Forelimb muscle (tissue), 1 donor: ENCODE measurements at places on chromosomes 16 and 17. TPM values are rescaled to one million over a fixed set of nuclear protein-coding genes. Genes with fewer than 3 reads are reported as not detected.

DNA sequence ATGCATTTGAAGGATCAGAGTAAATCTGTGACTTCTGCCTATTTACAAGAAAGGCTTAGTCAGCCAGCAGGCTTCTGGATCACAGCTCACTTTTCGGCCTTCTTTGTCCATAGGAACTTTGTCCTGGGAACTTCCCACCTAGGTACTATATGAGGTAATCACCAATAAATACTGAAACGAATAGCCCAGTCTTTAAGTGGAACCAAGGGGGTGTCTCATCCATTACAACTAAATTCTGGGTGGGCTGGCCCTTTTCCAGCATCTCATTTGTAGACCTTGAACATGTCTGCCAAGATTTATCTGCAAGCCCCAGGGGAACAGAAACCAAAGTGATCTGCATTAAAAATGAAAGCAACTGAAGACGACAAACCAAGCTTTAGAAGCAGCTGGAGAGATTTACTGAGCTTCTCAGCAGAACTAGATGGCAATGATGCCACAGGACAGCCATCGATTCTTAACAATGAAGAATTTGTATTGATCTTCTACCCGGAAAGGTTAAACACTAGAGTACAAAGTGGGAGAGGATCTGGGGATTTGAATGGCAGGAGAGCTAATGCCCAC, 55.5 kb downstream of the SNX11 start:
- DNase-seq, result no peak

GRCh38 chr17:4420692-4421131, 13.0 kb upstream of the SPNS3 start:
- DNase-seq, result peak; percentile 38

- DNase-seq, result no peak
These were observed 484.5 kb upstream of the ERCC4 start for GRCh38 chr16:13435415-13435814.

TRAPPC2L gene
- polyA plus RNA-seq, result 52.2 TPM

PRSS22 gene
- polyA plus RNA-seq, result not detected
